Inflammatory macrophage treated with lipopolysaccharide for 4 hours (primary cell): ENCODE measurements at places on chromosomes 7 and 10.

- DNase-seq = no peak
Observed at GRCh38 chr7:146177301-146177700, 60.7 kb downstream of the CNTNAP2 start.

DNA sequence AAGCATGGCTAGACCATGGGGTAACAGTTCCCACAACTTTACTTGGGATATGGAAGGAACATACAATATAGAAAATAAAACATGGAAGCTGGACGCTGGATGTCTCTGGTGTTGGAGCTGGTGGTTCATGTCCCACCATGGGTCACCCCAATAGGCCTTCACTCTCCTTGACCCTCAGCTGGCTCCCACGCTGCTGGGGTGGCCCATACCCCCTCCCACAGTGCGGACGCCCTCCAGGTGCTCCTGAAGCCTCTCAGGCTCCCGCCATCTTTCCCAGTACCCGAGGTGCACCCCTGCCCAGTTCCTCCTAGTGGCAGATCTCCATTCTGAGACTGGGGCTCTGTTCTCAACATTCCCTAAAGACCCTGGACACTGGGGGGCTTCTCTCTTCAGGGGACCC lies 5.8 kb upstream of the CPA1 start:
- DNase-seq = no peak

DNA sequence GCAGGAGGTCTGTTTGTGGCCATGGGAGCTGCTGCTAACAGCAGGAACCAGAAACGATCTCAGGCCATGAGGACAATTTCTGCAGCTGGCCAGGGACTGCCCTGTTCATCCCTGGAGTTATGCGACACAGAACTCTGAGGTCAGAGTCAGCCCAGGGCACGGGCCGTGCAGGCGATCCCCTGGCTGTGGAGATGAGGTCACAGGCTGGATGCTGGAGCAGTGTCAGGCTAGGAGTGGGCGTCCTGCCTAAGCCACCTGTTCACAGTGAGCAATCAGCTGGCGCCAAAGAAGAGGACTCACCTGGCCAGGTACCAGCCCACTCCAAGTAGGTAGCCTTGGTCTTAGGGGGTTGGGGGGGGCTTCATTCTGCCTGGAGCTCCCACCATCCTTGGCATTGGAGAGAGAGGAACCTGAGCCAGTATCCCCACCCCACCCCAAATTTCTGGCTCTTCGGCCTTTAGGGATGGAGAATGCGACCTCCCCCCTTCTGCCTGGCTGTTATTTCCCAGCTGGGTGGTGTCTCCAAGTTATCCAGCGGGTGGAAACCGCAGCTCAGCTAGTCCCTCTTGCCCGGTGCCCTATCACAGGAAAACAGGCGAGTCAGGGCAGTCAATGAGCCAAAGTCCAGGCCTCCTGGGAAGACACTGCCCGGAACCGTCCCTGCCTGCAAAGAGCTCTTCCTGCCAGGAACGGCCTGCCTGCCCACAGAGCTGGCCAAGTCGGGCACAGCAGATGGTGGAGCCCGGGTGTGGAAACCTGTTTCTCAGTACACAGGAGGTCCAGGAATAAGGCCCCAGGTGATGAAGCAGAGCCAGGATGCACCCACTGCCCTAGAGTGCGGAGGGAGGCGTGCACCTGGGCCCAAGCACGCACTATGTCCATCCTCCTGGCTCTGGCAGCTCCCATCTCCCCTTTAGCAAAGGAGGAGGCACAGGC lies 1.8 kb upstream of the TTYH3 start:
- no peak for DNase-seq

DNA sequence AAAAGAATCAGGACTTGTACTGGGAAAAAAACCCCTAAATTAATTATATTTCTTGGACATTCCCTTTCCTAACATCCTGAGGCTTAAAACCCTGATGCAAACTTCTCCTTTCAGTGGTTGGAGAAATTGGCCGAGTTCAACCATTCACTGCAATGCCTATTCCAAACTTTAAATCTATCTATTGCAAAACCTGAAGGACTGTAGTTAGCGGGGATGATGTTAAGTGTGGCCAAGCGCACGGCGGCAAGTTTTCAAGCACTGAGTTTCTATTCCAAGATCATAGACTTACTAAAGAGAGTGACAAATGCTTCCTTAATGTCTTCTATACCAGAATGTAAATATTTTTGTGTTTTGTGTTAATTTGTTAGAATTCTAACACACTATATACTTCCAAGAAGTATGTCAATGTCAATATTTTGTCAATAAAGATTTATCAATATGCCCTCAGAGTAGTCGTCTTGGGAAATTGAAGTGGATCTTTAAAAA lies 6.6 kb downstream of the EMX2 start:
- DNase-seq = no peak

DNA sequence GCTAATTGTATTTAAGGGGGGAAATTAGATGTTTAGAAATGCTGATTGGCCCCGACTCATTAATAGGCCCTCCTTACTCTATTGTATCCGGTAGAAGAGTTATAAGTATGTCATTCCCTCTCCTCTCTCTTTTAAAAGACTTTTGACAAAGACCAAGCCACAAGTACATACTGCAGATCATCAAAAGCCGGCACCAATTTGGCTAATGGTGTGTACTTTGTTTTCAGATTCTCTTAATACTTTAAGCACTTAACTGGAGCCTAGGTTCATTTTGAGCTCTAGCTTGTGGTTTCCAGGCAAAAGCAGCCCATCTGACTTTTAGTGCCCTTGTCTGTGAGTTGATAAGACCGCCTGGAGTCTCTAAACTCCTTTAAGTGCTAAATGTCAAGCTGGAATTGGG lies 210.0 kb upstream of the LYZL1 start:
- no peak for DNase-seq

DNA sequence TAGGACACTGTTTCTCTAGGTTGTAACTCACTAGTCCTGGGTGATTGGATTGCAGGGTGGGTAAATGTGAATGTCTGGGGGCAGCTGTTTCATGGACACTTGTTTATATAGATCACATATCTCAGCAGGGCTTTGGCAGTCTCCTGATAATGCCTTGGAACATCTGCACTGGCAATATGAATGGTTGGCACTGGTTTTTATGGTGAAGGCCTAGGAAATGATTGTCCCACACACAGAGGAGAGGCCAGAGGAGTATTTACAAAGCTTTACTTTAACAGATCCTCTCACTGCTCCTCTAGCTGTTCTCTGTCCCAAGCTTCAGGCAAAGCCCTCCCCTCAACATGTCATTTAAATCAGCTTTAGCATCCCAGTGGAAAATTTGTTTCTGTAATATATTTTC lies 171.3 kb upstream of the STEAP4 start:
- no peak for DNase-seq

- DNase-seq = no peak
Observed at GRCh38 chr7:132536654-132537395, 39.4 kb downstream of the PLXNA4 start.

- no peak for DNase-seq
Observed at GRCh38 chr10:69367469-69367868, 49.2 kb downstream of the TACR2 start.

GRCh38 chr10:112619556-112619955 lies 172.5 kb downstream of the VTI1A start:
- DNase-seq = no peak

DNA sequence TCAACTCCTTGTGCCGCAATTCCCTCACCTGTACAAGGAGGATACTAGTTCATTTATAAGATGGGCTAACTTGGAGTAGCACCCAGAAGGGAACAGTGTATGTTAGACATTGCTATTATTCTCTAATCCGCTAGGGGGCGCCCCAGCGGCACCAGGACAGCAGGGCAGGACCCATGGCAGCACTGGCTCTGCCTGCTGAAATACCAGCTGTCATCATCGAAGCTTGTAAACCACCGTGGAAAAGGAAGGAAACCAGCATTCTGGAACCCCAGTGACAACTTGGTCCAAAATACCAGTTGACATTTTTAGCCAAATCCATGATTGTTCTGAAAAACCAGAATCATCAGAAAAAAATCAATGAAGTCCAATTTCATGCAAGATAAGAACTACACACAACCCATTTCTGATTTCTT lies 134.4 kb downstream of the ITGA8 start:
- DNase-seq = peak; percentile 25

GRCh38 chr10:104038537-104038936 lies 47.1 kb downstream of the COL17A1 start:
- no peak for DNase-seq

GRCh38 chr10:1233031-1233430 lies 176.8 kb downstream of the WDR37 start:
- no peak for DNase-seq
